Hematopoietic multipotent progenitor cell treated with erythropoietin and hydrocortisone succinate and interleukin-3 and kit ligand, for 8 days (in vitro differentiated cells): ENCODE measurements at places on chromosomes 6 and 20.

DNA sequence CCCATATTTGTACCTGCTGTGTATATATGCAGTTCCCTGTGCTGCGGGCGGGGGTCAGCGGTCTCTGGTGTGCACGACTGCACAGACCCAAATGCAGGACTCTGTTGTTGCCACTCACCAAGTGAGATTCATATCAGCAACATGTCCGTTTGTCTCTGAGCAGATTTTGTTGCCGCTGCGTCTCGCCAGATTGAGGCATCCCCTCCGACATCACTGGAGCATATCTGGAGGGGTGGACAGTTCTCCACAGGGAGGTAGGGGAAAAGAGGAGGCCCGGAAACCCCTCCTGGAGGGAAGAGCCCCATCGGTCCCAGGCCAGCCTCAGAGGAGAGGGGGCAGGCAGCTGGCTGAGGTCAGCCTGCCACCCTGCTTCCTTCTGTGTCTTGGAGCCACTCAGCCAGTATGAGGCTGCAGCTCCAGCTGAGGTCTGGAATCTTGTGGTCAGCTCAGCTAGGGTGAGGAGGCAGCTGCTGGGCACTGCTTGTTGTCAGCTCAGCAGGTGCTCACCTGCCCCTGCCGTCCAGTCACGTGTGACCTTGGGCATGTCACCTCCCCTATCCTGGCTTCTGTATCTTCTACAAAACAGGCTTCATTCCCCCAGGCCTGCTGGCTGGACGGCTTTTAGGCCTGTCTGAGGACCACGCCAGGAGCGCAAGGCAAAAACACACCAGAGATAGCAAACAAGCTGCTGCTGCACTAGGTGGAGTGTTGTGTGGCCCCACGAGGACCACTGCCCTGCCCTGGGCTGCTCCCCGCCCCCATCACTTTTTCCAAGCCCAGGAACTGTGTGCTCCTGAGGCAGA lies 47.1 kb downstream of the HNF4A start:
- no peak for DNase-seq

DNA sequence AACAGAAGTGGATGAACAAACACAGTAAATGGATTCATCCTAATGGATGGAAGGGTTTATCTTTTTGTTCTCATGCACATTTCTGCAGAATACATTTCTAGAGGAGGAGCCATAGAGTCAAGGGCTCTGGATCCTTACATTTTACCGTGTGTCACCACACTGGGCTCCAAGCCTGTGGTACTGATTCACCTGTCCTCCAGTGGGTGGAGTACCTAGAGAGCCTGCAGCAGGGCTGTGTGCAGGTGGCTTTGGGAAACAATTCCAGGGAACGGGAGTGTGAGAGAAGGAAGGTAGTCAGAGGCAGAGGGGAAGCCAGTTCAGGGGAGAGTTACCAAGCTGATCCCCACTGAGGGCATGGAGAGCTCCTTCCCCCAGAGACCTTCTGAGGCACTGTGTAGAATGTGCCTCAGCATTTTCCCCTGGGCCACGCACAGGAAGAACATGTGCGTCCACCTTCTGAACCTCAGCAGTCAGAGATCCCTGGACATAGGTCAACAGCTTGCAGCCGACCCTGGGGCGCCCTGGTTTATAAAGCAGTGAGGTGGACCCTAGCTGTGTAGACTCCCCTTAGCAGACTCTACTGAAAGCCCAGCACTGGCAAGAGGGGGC lies 85.3 kb upstream of the SLC22A23 start:
- no peak for DNase-seq

DNA sequence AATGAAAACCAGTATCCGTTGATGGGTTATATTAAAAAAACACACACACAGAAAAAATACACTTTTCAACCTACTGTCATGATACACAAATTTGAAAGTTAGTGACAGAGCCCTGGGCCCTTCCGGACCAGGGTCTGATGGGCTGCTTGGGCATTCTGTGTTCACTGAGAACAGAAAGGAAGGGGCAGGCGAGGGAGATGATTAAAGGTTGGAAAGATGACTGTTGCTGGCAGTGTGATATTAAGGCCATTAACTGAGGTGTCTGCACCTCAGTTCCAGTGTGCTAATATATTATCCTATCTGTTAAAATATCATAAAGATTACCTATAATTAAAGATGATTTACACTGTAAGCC lies 18.7 kb upstream of the QKI start:
- DNase-seq = no peak

DNA sequence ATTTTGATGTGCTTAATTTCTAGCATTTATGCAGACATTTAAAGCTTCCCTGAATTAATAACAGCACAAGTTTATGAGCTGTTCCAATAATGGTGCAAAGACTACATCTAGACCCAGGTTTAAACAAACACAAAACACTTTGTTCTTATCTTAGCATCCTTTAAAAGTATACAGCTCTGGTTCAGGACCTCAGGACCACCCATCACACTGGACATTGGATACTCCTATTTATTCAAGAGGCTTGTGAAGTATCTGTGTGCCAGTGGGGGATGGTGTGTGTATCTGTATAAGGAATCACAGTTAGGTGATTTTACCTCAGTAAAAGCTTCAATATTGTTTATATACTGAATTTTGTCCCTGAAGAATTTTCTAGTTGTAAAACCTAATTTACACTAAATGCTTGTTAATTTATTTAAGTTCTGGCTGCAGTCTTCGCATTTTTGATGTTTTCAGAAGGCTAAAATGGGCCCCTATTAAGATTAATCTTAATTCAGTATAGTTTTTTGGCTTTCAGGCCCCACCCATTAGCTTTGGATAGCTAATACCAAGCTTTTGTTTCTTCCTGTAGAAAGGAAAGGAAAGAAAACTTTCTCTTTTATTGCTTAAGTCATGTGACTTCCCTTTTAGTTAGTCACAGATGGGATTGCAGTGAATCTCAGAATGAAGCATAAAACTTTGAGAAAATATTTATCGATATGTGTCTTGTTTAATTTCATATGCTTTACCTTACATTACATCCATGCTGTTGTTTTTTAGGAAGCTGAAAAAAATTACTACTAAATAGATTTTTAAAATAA lies 13.1 kb downstream of the LIN28B start:
- no peak for DNase-seq

DNA sequence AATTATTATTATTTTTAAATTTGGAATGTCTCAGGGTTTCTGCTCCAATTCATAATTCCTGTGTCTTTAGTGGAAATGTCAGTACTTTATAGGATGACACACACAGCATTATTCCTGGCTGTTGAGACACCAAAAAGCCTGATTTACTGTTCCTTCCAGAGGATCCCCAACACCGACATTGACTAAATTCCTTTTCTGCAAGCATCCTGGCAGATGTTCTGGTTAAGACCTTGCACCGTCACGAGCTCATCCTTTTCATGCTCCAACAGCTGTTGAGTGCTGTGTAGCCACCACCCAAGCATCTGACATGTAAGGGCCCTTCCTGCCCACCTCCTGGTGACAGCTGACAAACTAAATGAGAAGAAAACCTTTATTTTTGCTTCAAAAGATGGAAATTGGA lies 284.3 kb upstream of the SULF2 start:
- DNase-seq = no peak

GRCh38 chr6:108904741-108905140 lies 56.5 kb downstream of the ARMC2 start:
- peak; percentile 75 for DNase-seq

- DNase-seq = no peak
Observed at GRCh38 chr6:48766349-48766748, 655.4 kb upstream of the PTCHD4 start.

DNA sequence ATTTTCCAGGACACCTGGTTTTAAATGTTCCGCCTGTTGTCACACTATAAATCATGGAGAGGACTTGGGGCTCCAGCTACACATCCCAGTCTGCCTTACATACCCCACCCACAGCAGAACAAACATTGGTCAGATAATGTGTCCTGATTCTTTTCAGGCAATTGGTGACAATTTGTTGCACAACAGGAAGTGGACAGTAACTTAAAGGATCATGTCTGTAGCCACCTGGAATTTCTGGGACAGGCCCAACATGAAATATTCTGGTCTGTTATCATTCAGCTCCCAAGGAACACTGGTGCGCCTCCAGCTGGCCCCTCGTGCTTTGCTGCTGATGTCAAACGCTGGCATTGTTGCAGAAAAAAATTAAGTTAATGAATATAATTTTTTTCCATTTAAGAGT lies 117.2 kb downstream of the SOBP start:
- no peak for DNase-seq

GRCh38 chr6:11337306-11337705 lies 104.8 kb upstream of the NEDD9 start:
- no peak for DNase-seq

- no peak for DNase-seq
Observed at GRCh38 chr6:98039904-98040607, 757.0 kb upstream of the MMS22L start.

- DNase-seq = peak; percentile 31
Observed at GRCh38 chr6:55445648-55446204, 118.5 kb downstream of the GFRAL start.

GRCh38 chr6:43708860-43709653 lies 21.5 kb upstream of the MRPS18A start:
- no peak for DNase-seq

GRCh38 chr20:8244637-8245036 lies 112.6 kb downstream of the PLCB1 start:
- no peak for DNase-seq

- peak; percentile 16 for DNase-seq
Observed at GRCh38 chr6:44667668-44668390, 280.3 kb downstream of the CDC5L start.

- peak; percentile 66 for DNase-seq
Observed at GRCh38 chr20:34907616-34908469, 31.4 kb downstream of the ACSS2 start.

- no peak for DNase-seq
Observed at GRCh38 chr20:37797669-37798175, 103.9 kb downstream of the CTNNBL1 start.

DNA sequence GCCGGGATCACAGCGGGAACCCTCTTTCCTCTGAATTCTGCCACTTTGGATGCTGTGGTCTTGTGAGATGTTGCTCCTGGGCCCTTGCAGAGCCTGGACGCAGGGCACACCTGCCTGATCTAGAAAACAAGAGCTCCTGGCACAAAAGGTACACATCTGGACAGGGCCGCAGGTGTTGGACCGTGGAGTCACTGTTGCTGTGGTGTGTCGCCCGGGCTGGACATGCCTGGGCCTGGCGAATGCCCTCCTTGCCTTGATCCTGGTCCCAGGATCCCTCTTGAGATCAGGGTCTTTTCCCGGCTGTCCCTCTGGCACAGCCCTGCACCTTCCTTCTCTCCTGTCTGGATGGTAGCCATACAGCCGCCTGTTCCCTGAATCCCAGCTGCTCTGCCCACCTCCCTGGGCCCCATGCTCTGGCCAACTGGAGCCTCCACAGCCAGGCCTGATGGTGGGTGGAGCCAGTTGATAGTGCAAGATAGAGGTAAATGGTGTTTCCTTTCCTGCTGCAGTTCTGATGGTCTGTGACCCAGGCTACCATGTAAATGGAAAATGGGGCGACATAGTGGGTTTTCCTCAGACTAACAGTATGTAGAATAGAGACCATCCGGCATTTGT lies 5.0 kb downstream of the FOXP4 start:
- DNase-seq = no peak

DNA sequence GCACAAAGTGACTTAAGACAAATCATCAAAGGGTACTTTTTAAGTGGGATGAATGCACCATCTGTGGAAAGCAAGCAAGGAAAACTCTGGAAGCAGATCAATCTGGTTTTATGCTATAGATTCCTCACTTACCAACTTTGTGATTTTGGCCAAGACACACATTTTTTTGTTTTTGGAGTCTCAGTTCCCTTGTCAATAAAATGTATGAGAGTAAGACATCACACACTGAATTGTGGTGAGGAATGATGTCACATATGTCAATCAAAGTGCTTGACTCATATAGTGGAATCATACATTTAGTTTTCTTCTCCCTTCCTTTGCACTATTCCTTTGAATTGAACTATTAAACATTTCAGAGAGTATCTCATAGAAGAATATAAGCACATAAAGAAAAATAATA lies 620.5 kb upstream of the CITED2 start:
- no peak for DNase-seq

DNA sequence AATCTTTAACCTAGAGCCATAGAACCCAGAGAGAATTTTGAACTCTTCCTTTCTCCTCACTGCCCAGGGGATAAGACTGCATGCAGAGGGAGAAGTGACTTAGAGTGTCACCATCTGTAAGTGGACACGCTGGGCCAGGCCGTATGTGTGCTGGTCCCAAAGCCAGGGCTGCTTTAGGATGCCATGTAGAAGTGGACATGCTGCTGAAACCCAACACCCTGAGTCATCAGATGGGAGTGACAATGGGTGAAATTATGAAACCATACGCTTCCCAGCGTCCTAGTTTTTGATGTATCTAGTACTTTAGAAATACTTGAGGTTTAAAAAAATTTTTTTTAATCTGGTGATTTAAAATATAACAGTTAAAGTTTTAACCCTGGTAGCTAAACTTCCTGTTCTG lies 191.1 kb downstream of the FNDC1 start:
- DNase-seq = no peak

- no peak for DNase-seq
Observed at GRCh38 chr20:1855109-1855508, 40.1 kb upstream of the SIRPA start.

DNA sequence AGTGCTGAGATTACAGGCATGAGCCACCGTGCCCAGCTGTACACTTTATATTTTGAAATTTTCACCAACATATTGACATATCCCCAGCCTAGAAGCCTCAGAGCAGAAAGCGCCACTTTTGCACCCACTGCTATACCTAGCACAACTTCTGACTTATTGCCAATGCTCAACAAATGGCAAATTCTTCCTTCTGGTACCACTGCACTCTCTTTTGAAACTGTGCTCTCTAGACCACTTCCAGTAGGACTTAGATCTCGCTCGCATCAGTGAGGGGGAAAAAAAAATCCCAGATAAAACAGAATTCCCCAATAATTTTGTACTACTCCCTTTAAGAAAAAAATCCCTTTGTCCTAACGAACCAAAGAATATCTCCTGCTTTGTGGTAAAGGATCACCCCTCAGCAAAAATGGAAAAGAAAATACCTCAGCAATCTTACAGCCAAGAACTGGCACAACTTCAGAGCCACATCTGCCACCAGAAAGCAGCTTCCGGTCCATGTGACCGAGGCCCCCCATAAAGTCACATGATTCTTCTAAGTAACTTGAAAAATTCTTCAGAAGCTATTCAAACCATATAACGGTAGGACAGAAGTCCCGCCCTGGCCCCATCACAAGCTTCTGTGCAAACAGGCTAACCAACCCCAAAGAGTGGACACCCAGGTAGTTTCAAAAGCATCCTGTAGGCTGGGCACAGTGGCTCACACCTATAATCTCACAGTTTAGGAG lies 18.5 kb upstream of the IL17F start:
- DNase-seq = no peak

GRCh38 chr6:7859591-7859990 lies 51.0 kb downstream of the TXNDC5 start:
- no peak for DNase-seq

DNA sequence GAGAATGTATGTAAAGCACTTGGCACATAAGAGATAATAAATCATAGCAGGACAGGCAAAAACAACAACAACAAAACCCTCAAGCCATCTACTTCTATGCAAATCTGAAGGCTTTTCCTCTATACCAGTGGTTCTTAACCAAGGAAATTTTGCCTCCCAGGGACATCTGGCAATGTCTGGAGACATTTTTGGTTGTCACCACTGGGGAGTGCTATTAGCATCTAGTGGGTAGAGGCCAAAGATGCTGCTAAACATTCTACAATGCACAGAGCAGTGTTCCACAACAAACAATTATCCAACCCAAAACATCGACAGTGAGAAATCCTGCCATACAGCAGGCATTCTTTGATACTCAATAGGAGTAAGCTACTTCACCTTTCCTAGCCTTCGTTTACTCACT lies 28.2 kb downstream of the NDRG3 start:
- DNase-seq = peak; percentile 35
